ENCODE measurements at places on chromosomes 12 and 14.

DNA sequence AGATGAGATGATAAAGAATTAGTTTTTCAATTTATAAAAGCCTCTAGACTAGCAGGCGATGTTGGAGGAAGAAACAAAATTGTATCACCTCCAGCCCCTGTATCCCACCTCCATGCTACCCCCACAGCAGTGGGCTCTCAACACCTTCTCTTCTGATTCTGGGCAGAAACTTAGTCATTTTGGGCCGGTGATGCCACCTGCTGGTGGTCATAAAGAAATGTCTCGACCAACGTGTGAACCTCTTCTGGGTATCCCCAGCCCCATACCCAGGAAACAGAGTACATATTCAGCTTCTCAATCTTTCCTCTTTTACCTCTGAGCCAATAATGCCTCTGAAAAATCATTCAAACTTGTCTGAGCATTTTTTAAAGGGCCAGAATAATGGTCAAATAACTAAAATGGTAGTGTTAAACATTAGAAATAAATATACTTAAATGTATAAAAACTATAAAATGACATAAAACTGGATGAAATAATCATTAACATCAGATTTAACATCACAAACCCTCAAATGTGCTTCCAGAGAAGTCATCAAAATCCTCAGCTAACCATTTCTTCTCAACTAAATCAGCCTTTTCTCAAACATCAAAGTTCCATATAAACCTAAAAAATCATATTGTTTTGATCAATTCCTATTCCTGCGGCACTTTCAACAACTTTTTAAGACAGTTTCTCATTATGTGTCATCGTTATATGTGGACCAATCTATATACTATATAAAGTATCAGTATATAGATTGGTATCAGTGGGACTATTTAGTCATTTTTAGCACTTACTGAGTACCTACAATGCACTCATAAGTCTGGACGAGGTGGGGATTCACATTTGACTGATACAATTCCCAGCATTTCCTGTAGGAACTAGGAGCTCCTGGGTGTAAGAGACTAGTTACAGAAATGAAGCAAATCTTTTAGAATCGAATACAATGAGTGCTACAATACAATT, 69.4 kb downstream of the ATXN2 start:
- peak; percentile 35 for DNase-seq

GRCh38 chr14:77032491-77032843, 4.0 kb upstream of the IRF2BPL start:
- no peak for DNase-seq

DNA sequence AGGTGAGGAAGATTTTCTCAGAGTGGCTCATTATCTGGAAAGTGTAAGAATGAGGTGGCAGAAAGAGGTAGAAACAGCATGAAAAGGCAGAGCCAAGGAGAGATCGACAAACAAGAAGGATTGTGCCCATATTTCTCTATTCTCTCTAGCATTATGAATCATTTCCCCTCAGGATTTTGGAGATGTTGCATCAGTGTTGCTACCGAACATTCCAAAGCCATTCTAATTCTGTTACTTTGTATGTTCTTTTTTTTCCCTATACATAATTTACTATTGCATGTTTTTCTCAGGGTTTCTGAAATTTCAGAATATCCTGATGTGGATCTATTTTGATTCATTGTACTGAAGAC, 61.4 kb downstream of the KICS2 start:
- DNase-seq: no peak

GRCh38 chr14:89853936-89854693, 100.4 kb downstream of the EFCAB11 start:
- no peak for DNase-seq

GRCh38 chr14:81329640-81330381, 70.3 kb downstream of the STON2 start:
- no peak for DNase-seq

GRCh38 chr14:76541594-76542219, 165.8 kb downstream of the ESRRB start:
- DNase-seq: no peak

DNA sequence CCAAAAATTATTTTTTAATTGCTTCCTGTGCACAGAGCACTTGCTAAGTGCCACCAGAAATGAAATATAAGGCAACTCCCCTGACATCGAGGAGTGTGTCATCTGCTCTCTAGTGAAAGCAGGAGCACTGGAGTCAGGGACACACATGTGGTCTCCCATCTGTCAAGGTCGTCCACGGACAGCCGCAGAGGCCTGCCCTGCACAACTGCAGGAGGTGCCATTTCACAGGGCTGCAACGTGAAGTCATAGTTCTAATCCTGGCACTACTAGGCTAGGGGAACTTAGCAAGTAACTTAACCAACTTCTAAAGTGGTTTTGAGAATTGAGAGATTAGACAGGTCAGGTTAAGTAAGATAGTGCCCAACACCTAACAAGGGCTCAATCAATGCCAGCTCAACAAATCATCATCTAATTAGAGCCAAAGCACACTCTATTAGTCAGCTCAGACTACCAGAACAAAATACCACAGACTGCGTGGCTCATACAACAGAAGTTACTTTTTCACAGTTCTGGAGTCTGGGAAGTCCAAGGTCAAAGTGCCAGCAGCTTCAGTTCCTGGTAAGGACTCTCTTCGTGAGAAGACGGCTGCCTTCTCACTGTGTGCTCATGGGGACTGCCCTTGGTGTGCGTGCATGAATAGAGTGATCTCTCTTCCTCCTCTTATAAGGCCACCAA, 30.7 kb downstream of the FOXN3 start:
- no peak for DNase-seq

DNA sequence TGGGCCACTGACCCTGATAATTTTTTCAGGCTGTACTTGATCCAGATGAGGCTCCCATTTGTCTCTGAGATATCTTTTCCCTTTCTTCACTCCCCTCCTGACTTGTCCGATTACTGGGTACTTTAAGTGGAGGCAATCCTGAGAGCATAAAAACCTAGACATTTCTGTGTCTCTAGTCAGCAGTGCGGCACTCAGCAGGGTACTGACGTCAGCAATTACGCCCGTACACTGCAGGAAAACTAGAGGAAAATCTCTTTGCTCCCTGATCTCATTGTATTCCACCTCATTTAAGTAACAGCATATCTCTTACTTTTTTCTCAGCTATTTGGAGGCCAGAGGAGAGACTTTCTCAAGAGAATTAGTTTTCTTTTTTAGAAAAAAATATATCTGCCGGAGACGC, 315.5 kb upstream of the OR4E1 start:
- DNase-seq: no peak

DNA sequence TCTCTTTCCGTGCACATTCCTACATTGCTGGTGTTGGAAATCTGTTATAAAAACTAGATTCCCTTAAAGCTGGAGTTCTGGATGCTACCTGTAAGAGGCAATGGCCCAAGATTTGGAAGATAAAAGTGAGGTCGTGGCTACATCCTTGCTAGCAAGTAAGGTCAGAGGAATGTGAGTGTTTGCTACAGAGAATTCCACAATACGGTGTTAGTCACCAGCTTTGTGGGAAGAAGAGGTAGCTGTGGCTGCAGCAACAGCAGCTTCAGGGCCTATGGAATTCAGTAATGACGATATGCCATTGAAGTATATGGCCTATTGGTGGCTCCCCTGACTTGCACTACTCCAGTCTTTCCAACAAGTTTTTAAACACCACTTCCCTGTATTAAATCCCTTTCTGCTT, 227.7 kb upstream of the TMEM260 start:
- DNase-seq: no peak

DNA sequence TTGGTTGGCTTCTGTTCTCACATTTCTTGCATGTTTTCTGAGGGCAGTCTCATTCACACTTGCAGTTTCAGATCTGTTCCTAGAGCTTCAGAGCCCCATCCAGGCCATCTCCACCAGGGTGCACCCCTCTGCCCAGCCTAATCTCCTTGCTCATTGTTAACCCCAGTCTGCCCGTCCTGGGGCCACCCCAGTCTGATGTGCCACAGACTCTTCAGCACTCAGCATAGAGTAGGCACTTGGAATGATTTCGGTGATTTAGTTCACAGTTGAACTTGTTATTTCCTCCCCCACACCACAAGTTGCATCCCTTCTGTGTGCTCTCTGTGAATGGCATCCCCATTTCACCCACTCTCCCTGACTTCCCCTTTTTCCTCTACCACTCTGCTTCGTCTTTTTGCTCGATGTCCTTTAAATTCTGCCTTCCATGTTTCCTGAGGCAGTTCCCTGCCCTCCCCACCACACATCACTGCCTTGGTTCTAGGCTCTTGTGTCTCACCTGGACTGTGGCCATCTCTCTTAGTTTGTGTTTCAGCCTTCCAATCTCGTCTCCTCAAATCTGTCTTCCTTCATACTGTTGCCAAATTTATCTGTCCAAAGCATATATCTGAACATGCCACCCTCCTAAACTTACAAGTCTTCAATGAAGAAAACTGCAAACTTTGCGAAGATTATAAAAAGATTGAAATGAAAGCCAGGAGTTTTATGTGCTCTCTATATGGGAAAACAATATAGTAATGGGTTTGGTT, 41.5 kb downstream of the ANO6 start:
- no peak for DNase-seq

- DNase-seq: no peak
Observed at GRCh38 chr12:121968876-121969275, 50.5 kb downstream of the CFAP251 start.

GRCh38 chr12:103310546-103311270, 185.1 kb downstream of the C12orf42 start:
- DNase-seq: no peak

DNA sequence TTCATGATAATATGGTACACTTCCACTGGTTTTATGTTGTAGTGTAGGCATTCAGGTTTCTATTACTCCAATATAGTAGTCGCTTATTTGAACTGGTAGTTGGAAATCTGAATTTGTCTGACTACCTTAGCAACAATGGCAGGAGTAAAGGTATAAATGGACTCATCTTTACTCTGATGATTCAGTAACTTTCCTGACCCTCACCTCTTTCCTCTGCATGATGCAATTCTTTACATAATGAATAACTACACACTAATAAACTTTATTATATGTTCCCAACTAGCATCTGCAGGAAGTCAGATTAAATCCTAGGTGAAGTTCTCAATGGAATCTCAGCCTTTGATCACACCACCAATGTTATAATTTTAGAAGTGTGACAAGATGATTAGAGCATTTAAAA, 70.5 kb upstream of the ATP2B1 start:
- no peak for DNase-seq

GRCh38 chr14:84024231-84024820, 1505.6 kb upstream of the FLRT2 start:
- DNase-seq: no peak

DNA sequence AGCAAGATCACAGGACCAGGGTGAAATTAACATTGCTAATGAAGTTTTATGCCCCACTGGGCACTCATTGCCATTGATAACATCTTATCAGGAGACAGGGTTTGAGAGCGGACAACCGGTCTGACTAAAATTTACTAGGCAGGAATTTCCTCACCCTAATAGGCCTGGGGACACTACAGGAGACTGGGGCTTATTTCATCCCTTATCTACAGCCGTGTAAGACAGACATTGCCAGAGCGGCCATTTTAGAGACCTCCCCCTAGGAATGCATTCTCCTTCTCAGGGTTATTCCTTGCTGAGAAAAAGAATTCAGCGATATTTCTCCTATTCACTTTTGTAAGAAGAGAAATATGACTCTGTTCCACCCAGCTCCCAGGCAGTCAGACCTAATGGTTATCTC, 8.3 kb downstream of the OR4K17 start:
- no peak for DNase-seq

DNA sequence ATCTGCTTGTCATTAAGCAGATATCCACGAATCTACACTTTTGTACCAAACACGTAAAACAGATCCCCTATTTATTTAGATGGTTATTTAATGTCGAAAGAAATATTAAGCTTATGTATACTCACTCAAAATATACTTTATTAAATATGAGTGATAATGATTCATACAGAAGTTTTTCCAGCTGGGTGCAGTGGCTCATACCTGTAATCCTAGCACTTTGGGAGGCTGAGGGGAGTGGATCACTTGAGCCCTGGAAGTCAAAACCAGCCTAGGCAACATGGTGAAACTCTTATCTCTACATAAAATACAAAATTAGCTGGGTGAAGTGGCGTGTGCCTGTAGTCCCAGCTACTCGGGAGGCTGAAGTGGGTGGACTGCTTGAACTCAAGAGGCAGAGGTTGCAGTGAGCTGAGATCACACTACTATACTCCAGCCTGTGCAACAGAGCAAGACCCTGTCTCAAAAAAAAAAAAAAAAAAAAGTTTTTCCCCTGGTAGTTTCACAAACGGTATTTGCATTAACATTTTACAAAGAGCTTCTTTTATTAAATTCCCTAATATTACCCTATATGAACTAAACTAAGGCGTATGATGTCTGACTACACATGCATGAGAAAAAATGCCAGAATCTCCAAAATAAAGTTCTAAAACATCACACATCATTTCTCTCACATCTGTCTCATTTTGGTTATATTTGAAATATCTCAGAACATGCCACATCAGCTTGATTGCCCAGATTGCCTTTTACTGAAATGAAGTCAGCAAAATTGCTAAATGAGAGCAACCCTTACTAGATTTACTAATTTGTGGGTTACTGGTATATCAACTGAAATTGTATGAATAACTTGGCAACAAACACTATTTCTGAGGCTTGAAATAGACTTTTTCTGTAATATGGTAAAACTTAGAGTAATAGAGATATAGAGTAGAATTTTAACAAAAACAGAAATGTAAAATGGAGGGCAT, 74.9 kb downstream of the PAWR start:
- DNase-seq: no peak

DNA sequence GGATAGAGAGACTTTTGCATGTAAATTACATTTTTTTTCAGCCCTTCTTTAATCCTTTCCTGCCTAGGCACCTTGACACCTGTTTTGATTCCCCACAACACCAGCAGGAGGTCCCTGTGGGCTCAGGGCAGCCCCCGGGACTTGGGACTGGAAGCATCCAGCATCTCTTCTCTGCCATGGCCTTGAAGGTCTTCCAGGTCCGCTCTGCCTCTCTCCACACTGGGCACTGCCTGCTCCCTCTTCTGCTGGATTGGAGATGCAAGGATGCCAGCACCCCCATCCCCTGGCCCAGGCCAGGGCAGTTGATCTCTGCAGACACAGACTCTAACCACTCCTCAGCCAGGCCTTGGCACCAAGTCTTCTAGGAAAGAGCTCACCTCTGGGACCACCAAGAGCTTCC, 134.5 kb upstream of the C14orf180 start:
- no peak for DNase-seq

DNA sequence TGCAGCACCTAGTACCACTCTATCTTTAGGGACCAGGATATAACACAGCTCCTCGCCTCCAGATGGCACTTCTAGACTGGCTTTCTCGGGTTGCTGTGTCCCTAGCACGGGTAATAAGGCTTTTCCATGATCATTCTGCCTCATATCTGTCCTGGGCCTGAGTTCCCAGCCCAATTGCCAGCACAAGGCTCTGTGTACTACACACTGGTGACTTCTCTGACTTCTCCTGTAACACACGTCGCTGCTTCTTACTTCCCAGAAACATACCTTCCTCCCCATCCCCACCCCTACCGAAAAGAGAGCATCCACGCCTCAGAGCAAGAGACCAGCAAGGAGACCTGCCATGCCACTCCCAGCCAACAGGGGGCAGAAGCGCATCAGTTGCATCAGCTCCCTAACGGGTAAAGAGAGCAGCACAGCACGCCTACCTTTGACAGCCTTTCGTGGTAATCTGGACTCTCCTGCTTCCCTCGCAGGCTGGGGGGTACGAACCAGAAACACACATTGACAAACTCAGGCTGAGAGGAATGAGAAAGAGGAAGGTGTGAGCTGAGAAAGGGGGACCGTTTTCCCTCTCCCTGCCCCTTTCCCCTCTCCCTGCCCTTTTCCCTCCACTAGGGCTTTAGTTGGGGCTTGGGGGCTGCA, 21.2 kb upstream of the ZNF740 start:
- DNase-seq: peak; percentile 82

GRCh38 chr14:28298156-28298555, 468.4 kb upstream of the FOXG1 start:
- DNase-seq: no peak

- no peak for DNase-seq
Observed at GRCh38 chr14:61382842-61383241, 61.5 kb downstream of the PRKCH start.

Measured in H54 (cell line).